ENCODE measurements at places on chromosomes 12 and 14. TPM values are rescaled to one million over a fixed set of nuclear protein-coding genes. Genes with fewer than 3 reads are reported as not detected.

Gene KLRK1
- not detected for total RNA-seq

Gene CACNA2D4
- 0.43 TPM for total RNA-seq

Gene DCP1B
- total RNA-seq, result 12.8 TPM

Gene IL23A
- not detected for total RNA-seq

Gene OR6C2
- total RNA-seq, result not detected

Gene P2RX2
- not detected for total RNA-seq

Gene BEGAIN
- 0.22 TPM for total RNA-seq

Gene OASL
- 0.29 TPM for total RNA-seq

Gene PHETA1
- 9.0 TPM for total RNA-seq

Gene HOXC9
- 0.22 TPM for total RNA-seq

Gene VAMP1
- total RNA-seq, result 2.9 TPM

Gene KLRC2
- total RNA-seq, result not detected

Gene DDX23
- 78.9 TPM for total RNA-seq

Measured in thoracic aorta endothelial cell (primary cell).